G401 (cell line): ENCODE measurements at places on chromosomes 13 and 19. TPM values are rescaled to one million over a fixed set of nuclear protein-coding genes. Genes with fewer than 3 reads are reported as not detected.

GRCh38 chr19:42246143-42246921 is 3.9 kb upstream of the GSK3A start:
- DNase-seq: peak; percentile 76

DNA sequence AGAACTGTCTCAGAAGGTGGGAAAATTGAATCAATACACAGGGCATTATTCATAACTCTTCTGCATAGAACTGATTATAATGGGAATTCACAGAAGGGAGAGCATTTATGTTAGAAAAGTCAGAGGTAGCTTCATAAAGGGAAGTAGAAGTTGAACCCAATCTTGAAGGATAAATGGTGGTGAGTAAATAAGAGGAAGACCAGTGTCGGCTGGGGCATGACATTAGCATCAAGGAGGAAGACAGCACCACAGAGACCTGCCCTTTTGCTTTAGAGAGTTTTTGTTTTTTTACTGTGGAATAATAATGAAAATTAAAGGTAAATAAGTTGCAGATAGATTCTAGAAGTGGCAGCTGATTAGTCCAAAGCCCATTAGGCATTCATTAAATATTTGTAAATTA is 21.9 kb downstream of the CDC16 start:
- DNase-seq: no peak

GRCh38 chr19:16463991-16464575 is 7.7 kb downstream of the EPS15L1 start:
- DNase-seq: no peak

The LIM2 gene
- not detected in 2 replicates for total RNA-seq

- peak; percentile 47 for DNase-seq
These were observed 26.3 kb upstream of the SIGLEC11 start for GRCh38 chr19:49987159-49987698.

The NLRP7 gene
- total RNA-seq: not detected in 2 replicates

DNA sequence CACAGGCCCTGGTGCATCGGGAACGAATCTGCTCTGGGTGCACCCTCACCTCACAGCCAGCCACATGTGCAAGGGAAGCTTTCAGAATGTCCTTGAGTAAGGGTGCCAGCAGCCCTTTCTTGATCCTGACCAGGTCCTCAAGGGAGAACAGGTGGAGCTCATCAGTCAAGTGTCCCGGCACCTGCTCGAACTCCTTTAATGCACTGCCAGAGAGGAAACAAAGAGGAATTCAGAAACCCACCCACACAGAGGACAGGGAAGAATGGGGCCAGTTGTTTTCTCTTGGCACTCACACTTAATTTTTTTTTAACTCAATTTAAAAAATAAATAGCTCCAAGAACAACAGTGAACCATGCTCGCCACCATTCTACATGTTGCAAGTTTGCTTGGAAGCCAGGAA is 41.7 kb downstream of the RUBCNL start:
- no peak for DNase-seq

The ATP12A gene
- total RNA-seq: not detected in 2 replicates

DNA sequence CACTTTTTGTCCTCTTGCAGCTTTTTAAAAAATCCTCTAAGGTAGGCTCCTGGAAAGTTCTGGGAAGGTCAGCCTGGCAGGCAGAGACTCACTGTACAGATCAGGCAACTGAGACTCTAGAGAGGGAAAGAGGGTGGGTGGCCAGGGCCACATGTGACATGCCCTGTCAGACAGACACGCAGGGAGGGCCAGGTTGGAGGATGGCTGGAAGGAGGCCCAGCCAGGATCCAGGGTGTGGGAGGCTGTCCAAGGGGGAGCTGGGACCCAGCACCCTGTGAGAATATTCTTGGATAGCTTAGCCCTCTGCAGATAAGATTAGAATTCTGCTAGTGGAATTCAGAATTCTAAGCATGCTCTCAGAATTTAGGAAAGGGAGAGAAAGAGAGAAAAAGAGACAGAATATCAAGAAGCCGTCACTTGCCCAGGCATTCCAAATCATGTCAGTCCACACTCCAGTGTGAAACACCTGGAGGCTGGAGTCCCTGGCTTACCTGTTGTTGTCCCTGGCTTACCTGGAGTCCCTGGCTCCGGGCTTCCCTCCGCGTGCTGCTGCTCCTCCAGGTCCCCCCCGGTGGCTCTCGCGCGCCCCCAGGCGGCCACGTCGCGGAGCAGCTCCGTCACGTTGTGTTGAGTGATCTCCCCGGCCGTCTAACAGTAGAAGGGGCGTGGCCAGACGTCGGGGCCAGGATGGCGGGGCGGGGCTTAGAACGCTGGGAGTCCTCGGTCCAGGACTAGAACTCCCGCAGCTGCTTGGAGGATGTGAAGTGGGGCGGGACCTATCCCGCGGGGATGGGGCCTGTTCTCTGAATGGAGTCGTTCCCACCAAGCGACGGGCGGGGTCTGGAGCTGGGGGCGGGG is 2.8 kb upstream of the TNNI3 start:
- peak; percentile 58 for DNase-seq

DNA sequence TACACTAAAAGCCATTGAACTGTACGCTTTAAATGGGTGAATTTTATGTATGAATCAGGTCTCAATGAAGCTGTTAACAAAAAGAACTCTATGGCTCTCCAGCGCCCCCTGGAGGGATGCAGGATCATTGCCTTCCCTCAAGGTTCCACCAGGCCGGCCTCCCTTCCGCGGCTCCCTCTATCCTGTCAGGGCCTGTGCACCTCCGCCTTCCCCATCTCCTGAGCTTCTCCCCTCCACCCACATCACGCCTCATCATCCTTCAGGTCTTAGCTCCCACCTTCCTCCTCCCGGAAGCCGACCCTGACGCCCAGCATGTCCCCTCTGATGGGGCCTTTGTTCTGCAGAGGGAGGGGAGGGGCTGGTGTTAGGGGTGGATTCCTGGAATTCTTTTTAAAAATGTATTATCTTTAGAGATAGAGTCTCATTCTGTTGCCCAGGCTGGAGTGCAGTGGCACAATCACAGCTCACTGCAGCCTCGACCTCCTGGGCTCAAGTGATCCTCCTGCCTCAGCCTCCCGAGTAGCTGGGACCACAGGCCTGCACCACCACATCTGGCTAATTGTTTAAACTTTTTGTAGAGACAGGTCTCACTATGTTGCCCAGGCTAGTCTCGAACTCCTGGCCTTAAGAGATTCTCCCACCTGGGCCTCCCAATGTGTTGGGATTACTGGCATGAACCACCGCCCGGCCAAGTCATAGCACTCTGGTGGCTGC is 27.7 kb downstream of the MEIS3 start:
- peak; percentile 82 for DNase-seq

The ZNF296 gene
- total RNA-seq: not detected in 2 replicates

GRCh38 chr19:16801600-16802013 is 27.6 kb upstream of the SIN3B start:
- DNase-seq: no peak

DNA sequence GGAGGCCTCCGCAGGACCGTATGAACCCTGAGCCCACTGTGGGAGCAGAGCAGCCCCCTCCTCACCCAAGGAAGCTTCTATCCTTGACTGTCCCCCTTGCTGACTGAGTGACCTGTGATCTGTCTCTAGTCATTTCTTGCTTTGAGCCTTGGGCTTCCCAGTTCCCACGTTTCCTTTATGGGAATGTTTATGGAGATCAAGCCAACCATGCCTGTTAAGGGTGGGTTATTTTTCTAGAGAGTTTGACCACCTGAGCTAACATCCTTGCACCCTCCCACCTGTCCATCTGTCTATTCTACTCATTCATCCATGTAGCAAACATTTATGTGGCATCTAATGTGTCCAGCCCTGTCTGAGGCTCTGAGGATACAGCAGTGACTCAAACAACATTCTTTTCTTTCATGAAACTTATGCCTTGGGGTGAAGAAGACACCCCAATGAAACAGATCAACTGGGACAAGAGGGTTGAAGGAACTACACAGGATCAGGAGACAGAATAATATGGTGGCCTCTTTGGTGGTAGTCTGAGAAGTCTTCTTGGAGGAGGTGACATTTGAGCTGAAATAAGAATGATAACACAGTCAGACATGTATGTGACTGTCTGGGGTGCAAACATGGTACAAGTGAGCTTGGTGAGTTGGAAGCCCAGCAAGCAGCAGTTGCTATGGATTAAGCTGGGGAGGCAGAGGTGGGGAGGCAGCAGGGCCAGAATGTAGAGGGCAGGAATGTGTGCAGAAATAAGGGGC is 30.5 kb downstream of the CERS4 start:
- DNase-seq: no peak

The C13orf42 gene
- total RNA-seq: not detected in 2 replicates

The PGLYRP2 gene
- not detected in 2 replicates for total RNA-seq

GRCh38 chr13:101170306-101170705 is 246.0 kb downstream of the NALCN start:
- no peak for DNase-seq

The SOX1 gene
- total RNA-seq: not detected in 2 replicates

The MYO1F gene
- total RNA-seq: 3.4 TPM in 1 of 2 replicates, not detected in the other

The C1QTNF9B gene
- not detected in 2 replicates for total RNA-seq

The ZNF790 gene
- 1.1 and 2.1 TPM in 2 replicates for total RNA-seq

- no peak for DNase-seq
These were observed 50.1 kb upstream of the FREM2 start for GRCh38 chr13:38636761-38637160.

GRCh38 chr19:18772620-18773587 is 18.2 kb downstream of the COMP start:
- peak; percentile 69 for DNase-seq

- DNase-seq: no peak
These were observed 4.4 kb downstream of the TEKTIP1 start for GRCh38 chr19:3543150-3544057.

GRCh38 chr19:11145536-11145924 is 10.1 kb downstream of the SPC24 start:
- DNase-seq: no peak

GRCh38 chr13:100154842-100155416 is 66.0 kb downstream of the PCCA start:
- no peak for DNase-seq

The ALG5 gene
- 7.4 and 14.7 TPM in 2 replicates for total RNA-seq

GRCh38 chr13:88601949-88602348 is 930.8 kb downstream of the SLITRK5 start:
- DNase-seq: no peak

The NKPD1 gene
- total RNA-seq: 0.31 TPM in 1 of 2 replicates, not detected in the other

The CD70 gene
- 131 and 143 TPM in 2 replicates for total RNA-seq

The SLC5A5 gene
- total RNA-seq: 3.2 and 6.5 TPM in 2 replicates

The PALM3 gene
- 14.8 and 23.1 TPM in 2 replicates for total RNA-seq

The TSHZ3 gene
- total RNA-seq: not detected in 2 replicates

DNA sequence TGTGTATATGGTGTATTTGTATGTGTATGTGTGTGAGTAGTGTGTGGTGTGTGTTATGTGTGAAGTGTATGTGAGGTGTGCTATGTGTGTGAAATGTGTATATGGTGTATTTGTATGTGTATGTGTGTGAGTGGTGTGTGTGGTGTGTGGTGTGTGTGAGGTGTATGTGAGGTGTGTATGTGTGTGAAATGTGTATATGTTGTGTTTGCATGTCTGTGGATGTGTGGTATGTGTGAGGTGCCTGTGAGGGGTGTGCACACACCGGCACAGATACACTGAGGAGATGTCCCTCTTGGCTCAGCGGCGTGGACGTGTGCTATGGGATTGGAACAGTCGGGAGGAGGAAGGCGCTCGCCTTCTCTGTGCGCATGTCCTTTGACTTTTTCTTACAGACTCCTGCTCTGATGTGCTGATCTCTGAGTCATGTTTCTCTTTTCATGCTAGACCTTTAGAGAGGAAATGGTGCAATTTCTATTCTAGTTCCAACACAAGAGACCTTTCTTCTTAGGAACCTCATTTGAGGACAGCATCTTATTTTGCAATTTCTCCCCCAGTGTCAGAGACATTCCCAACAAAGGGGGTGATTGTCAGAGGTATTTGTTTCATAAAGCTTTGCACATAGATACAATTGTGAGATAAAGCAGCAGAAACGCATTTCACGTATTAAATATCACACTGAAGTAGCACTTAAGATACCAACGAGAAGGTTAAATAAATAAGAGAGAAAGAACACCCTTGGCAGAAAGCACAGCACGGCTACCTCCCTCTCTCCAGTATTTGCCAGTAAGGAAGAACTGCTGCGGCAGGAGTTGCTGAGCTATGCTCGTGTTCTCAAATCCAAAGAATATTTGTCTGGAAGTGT is 11.3 kb upstream of the TNFRSF19 start:
- DNase-seq: no peak

DNA sequence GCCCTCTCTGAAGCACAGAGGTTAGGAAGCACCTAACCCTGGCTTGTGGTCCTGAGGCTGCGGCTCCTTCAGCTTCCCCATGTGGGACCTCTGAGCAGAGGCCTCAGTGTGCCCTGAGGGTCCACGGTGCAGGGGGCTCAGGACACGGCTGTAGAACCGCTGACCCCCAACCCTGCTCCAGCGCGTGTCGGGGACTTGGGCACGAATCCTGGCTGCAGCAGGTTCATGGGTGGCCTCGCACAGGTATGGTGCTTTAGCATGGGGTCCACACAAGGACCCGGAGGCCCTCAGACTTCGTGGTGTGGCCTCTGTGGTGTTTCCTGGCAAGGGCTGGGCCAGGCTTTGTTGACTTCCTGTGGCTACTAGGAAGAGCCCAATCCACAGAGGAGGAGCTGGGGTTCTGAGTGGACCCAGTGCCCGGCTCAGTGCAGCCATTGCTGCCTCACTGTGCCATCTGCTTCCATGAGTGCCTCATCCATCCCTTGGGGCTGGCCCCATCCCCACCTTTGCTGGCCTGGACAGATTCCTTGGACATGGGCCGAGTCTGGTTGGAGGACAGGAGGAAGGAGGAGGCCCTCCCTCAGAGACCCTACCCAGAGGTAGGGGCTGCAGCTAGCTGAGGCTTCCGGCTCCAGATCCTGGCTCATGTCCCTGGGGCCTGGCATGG is 24.5 kb downstream of the ZBTB7A start:
- DNase-seq: no peak

- no peak for DNase-seq
These were observed 1456.2 kb upstream of the SLC10A2 start for GRCh38 chr13:104522235-104523072.

The SOHLH2 gene
- not detected in 2 replicates for total RNA-seq

The SOX21 gene
- total RNA-seq: not detected in 2 replicates

DNA sequence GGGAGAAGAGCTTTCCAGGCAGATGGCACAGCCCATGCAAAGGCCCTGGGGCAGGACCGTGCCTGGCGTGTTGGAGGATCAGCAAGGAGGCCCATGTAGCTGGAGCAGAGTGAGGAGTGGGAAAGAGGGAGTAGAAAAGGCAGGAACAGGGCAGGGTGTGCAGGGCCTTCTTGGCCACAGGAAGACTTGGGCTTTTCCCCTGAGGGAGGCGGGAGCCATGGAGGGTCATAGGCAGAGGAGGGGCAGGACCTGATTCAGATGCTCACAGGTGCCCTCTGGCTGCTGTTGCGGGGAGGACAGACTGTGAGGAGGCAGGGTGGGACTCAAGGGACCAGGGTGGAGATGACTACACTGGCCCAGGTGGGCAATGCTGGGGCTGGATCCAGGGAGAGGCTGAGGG is 13.8 kb upstream of the PTPRS start:
- no peak for DNase-seq

The IGFL1 gene
- not detected in 2 replicates for total RNA-seq

DNA sequence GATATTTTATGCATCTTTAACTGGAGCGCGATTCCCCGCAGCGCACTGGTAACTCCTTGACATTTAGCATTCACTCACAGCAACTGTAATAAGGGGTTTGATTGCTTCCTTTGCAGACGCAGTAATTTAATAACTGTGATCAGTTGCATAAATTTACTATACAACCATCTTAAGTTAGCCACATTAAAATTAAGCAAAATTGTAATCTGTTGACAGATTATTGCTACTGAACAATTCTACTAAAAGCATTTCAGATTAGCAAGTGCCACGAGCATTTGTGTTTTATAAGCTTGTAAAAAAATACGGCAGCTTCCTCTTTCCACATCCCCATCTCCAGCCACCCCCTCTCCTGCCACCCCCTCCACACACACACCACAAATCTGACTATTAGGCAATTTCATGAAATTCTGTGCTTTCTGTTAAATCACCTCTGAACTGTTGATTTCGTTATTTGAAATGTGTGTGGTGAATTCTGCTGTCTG is 44.4 kb downstream of the TSHZ3 start:
- no peak for DNase-seq

- DNase-seq: no peak
These were observed 274.2 kb downstream of the ITGBL1 start for GRCh38 chr13:101726681-101727080.
